ENCODE measurements at places on chromosomes 12 and 14. TPM values are rescaled to one million over a fixed set of nuclear protein-coding genes. Genes with fewer than 3 reads are reported as not detected.

CLEC1B gene
- total RNA-seq, result not detected

ESRRB gene
- total RNA-seq, result not detected

AHNAK2 gene
- 3.7 TPM for total RNA-seq

HNF1A gene
- total RNA-seq, result not detected

LALBA gene
- total RNA-seq, result not detected

GTF2A1 gene
- 22.3 TPM for total RNA-seq

MSI1 gene
- not detected for total RNA-seq

POTEM gene
- 0.68 TPM for total RNA-seq

LMNTD1 gene
- total RNA-seq, result not detected

DNA sequence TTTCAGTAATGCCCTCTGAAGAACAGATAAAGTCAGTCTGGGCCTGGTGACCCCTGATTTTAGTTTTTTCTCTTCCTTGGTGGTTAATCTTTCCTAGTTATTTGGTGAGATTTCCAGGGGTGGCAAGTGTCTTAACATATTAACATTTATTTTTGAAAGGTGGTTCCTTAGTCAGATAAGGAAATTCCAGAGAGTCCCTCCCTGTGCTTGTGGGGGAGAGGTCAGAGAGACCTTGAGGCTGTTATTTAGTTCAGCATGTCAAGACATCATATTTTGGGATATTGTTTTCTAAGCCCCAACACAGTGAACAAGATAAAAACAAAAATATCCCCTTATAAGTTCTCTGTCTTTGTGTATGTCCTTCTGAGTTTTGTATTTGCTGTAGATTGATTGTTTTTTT lies 9.5 kb upstream of the LUM start:
- no peak for DNase-seq

GRCh38 chr14:31410048-31410650 lies 10.2 kb downstream of the HEATR5A start:
- DNase-seq, result no peak

- DNase-seq, result no peak
These were observed 217.3 kb upstream of the CRY1 start for GRCh38 chr12:107310621-107311020.

DNA sequence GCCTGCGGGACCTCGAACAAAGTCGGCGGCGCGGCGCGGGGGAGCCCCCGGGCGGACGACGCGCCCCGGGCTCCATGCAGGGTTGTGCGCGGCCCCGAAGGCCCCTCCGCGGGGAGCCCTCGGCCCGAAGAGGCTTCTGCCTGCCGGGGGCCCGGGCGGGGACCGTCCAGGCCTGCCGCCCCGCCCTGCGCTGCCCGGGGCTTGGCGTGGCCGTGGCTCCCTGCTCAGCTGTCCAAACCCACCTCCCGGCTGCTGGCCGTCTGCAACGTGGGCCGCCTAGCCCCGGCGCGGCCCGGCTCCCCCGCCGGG lies 670 bp downstream of the DYRK2 start:
- DNase-seq, result no peak

GRCh38 chr14:23539248-23540140 lies 12.1 kb downstream of the ZFHX2 start:
- peak; percentile 28 for DNase-seq

DNA sequence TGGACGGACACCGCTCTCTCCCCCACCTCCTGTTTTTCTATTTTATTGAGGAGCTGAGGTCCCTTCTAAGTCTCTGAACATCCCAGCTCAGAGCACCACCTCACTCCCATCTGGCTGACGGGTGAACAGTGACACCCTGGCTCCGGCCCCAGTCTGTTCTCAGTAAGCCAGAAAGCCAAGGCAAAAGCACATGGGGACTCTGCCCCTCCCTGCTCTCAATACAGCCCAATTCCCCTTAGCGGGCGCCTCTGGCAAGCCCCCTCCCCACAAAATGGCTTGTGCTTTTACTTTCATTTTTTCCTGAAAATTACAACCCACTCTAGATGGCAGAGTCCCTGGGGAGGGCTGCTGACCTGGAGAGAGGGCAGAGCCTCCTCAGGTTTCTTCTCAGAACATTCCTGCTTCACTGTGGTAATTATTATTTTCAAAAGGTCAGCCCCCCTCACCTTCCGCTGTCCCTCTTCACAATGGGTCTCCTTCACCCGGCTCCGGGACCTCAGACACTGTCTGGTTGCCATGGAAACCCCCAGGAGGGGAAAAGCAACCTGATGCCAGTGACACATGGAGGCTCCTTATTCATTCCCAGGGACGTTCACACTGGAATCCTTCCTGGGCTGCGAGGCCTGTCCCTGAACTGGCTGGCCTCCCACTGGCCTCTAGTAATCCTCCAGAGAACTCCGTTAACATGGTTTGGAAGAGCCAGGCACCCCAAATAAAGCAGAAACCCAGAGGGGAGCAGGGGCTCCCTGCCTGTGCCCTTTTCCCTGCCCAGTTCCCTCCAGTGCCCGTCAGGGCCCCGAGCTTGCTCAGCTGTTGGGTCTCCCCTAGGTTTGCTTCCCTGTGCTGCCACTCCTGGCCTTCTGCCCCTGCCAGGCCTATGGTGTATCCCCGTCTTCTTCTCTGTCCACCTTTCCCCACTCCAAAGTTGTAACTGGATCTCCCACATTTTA lies 15.9 kb downstream of the COL2A1 start:
- DNase-seq, result no peak

- DNase-seq, result no peak
These were observed 108.2 kb downstream of the SYNE2 start for GRCh38 chr14:63960926-63961567.

DNA sequence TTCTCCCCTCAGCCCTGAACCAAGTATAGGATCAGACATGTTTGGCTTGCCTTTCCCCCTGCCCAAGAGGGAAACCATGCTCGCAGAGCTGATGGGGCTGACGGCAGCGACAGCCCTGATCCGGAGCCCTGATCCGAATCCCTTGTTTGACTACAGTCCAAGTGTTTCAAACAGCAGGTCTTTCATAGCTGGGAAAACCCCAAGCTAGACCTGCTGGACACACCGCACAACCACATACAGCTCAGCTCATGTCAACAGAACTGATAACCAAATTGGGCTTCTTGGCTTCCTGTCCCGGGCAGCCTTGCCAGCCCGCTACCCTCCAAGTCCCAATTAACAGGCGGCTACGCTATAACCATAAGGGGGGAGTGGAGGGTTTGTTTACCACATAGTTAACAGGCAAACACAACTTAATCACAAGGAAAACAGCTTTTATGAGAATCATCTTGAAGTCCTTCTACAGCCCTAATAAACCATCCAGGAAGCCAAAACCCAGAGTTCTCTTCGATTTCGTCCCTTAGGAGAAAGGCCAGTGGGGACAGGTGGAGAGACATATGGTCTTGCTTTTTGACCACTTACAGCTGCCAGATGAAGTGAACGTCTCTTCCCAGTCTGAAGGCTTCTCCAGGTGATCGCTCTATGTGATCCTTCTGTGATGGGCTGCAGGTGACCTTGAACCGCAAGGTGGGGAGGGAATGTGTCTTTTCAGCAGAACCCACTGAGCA lies 64.5 kb upstream of the MANSC4 start:
- DNase-seq, result peak; percentile 64

DNA sequence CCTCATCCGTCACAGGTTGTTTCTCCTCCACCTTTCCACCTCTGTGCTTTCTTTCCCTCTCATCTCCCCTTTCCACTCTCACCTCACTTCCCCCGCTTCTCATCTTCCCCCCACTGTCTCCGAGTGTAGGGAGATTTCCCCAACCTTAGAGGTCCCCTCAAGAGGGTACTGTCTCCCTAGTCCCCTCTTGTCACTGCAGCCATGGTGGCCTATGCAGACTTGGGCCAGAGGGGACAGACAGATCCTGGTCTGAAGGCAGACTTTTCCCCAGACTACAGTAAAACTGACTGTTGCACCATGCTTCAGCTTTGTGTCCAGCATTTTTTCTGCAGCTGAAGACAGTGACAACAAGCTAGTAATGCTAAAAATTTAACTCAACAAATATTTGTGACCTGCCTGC lies 41.2 kb downstream of the KANSL2 start:
- DNase-seq, result no peak

- no peak for DNase-seq
These were observed 113.4 kb upstream of the DYRK2 start for GRCh38 chr12:67535176-67535575.

- no peak for DNase-seq
These were observed 24.7 kb downstream of the INSM2 start for GRCh38 chr14:35558680-35559079.

GRCh38 chr12:131357185-131357747 lies 353.6 kb upstream of the SFSWAP start:
- DNase-seq, result no peak

GRCh38 chr14:99612738-99613330 lies 8.8 kb upstream of the CCDC85C start:
- DNase-seq, result peak; percentile 43

GRCh38 chr14:59465316-59466135 lies at the start of gene GPR135:
TSS of gene GPR135 (minus strand) at chr14:59465380. CDS start at chr14:59465226, 154 bp downstream.
- no peak for DNase-seq
